ENCODE measurements at places on chromosomes 6 and 20.

- no peak for DNase-seq
Measured at GRCh38 chr20:47675190-47676142, 109.8 kb downstream of the SULF2 start.

DNA sequence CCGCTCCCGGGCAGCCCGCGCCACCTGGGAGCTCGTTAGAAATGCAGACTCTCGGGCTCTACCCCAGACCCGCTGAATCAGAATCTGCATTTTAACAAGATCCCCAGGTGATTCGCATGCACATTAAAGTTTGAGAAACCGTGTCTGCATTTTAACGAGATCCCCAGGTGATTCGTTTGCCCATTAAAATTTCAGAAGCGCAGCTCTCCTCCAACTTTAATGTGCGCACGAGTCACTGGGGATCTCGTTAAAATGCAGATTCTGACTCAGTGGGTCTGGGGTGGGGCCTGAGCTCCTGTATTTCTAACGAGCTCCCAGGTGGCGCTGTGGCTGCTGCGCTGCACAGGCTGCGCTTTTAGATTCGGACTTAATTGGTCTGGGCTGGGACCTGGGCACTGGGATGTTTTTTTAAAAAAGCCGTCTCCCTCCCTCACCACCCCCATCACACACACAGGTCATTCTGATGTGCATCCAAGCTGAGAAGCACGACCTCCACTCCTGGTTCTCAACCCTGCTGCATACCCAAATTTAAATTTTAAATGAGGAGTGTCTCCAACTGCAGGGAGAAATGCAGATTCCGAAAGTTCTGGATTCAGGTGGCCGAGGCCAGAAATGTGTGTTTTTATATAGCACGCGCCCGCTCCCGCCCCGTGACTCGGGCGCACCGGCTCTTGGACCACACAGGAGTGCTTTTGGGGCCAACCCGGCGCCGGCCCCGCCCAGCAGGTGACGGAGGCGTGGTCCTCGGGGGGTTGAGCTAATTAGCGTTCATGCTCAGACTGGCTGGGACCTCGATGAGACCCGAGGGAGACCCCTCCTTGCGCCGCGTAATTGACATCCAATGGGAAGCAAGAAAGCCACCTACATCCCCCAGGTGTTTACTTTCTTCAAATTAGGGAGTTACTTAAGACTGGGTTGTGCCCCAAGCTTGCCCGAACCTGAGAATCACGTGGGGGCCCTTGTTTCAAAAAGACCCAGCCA, 85.8 kb downstream of the ZFP64 start:
- peak; percentile 35 for DNase-seq

GRCh38 chr6:8325743-8326142, 109.6 kb downstream of the SLC35B3 start:
- DNase-seq, result no peak

DNA sequence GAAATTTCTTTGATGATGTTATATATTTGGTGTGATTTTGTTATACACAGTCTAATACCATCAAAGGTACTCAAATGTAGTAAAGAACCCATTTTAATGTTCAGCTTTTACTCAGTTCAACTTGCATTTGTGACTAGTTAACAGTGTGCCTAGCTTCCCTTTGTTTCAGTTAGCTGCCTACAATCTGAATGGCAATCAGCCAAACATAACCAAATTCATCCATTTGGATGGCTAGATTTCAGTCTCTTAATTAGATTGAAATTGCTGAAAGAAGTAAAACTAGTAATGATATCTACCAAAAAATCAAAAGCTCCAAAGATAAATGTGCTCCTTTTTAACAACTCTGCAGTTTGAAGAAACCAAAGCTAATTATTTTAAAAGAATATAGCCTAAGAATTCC, 6.9 kb downstream of the EPHA7 start:
- DNase-seq, result no peak

- DNase-seq, result no peak
Measured at GRCh38 chr6:34806738-34807453, 15.0 kb downstream of the BLTP3A start.

GRCh38 chr6:131963063-131963462, 11.9 kb upstream of the CCN2 start:
- no peak for DNase-seq

DNA sequence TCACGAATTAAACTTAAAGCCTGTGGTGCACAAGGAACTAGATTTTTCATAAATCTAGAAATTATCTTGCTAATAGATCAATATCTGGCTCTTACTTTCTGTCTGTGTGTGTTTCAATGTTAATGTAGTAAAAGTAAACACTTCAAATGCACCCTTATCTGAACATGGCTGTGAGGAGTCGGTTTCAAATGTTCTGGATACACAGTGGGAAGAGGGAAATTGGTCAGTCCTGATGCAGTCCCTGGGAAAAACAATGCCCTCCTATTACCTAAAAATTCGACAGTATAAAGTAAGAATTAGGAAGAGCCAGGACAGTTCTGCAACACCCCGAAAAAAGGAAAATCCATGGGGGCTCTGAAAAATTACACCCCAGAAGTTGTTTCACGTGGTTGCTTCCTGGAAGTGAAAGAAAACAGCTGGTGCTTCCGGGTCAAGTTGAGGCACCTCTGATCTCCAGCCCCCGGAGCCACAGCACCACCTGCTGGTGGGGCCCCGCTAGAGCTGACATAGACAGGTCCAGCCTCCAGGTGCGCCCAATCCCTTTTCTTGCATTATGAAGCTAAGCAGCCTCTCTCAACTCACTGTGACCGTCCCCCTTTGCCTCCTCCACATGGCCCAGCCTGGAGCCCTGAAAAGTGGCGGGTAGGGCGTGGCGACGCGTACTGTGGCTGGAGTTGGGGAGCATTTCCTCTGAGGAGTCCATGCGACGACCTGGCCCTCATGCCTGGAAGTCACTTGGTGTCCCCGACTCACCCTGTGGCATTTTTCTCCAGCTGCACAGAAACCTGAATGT, 8.3 kb downstream of the SEMG2 start:
- peak; percentile 76 for DNase-seq

DNA sequence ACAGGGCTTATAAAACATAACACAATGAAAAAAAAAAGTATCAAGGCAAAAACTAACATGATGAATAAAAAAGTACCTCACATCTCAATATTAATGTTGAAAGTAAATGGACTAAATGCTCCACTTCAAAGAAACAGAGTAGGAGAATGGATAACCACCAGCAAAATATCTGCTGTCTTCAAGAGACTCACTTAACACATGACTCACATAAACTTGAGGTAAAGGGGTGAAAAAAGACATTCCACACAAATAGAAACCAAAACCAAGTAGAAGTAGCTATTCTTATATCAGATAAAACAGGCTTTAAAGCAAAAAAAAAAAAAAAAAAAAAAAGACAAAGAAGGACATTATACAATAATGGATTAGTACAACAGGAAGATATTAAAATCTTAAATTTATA, 86.9 kb downstream of the TBC1D32 start:
- DNase-seq, result no peak

DNA sequence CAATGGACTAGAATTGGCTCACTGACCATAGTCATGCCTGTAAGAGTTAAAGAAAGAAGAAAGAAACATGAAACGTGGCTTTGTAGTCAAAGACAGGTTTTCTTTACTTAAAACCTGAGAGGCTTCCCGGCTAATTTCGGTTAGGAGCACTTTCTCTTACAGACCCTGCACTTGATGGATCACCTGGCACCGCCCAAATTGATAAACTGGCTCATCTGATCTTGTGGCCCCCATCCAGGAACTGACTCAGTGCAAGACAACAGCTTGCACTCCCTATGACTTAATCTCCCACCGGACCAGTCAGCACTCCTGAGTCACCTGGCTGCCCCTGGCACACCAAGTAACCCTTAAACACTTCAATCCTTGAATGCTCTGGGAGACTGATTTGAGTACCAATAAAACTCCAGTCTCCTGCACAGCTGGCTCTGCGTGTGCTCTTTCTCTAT, 12.3 kb downstream of the TMEM14B start:
- DNase-seq, result no peak

GRCh38 chr6:29872791-29873190, 45.2 kb downstream of the HLA-G start:
- no peak for DNase-seq

DNA sequence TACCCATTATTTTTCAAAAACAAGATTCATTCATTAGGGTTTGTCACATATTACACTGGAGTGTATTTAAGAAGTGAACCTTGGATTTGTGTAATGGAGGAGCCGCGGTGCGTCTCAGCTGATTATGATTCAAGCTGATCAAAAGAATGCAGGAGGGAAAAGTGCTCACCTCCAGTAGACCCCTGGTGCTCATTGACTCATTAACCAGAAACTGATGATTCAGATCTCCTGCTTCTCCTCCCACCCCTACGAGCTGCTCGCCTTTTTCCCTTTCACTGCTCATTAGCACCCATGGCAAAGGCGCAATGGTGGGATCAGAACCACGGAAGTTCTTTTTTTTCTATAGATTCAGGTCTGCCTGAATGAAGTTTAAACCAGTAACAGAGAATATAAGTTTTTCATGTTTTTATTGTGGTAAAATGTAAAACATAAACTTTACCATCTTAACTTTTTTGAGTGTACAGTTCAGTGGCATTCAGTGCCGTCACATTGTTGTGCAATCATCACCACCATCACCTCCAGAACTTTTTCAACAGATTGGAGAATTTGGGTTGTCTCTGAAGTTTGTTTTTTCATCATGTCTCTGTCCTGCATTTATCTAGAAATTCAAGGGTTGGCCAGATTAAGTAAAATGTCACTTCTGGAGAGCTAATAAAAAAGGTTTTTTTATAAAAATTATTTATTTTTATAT, 101.6 kb downstream of the LINC00237 start:
- DNase-seq, result no peak

- no peak for DNase-seq
Measured at GRCh38 chr6:84193114-84193708, 34.2 kb downstream of the CEP162 start.

DNA sequence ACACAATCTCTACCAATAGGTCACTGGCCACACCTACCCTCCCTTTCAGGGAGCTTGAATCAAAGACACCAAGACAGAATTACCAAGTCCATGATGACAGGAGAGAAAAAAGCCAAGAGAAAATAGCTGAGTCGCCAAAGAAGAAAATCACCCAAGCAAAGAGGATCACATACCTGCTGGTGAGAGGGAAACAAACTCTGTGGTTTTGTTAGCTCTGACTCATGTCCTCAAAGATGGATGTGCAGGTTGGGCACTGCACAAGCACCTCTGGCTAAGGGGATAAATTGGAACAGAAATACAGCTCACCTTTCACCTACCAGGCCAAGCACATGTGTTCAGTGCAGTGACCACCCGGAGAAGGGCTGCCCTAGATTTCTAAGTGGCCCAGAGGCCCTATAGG, 114.8 kb downstream of the TFAP2A start:
- no peak for DNase-seq

- DNase-seq, result no peak
Measured at GRCh38 chr6:165684333-165684732, 21.3 kb upstream of the PDE10A start.

GRCh38 chr6:150366118-150366778, 2.6 kb upstream of the IYD start:
- DNase-seq, result no peak

- peak; percentile 52 for DNase-seq
Measured at GRCh38 chr6:100228834-100229441, 234.9 kb upstream of the MCHR2 start.

DNA sequence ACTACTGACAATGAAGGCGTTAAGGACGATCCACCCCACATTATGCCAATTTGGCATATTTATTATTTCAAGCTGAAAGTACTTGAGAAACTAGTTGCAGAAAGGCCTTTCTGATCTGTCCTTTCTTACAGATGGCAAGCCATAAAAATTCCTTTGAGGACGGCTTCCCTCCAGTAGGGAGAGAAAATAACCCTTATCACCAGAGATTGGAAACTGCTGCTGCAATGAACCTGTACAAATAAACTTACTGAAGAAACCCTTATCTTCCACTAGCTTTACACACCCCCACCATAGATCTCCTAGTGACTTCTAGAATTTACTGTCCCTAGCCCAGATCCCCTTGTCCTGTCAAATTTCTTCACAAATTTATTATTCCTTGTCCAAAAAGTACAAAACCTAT, 105.2 kb downstream of the MAP7 start:
- DNase-seq, result no peak

- no peak for DNase-seq
Measured at GRCh38 chr6:14546036-14546435, 428.5 kb downstream of the CD83 start.

DNA sequence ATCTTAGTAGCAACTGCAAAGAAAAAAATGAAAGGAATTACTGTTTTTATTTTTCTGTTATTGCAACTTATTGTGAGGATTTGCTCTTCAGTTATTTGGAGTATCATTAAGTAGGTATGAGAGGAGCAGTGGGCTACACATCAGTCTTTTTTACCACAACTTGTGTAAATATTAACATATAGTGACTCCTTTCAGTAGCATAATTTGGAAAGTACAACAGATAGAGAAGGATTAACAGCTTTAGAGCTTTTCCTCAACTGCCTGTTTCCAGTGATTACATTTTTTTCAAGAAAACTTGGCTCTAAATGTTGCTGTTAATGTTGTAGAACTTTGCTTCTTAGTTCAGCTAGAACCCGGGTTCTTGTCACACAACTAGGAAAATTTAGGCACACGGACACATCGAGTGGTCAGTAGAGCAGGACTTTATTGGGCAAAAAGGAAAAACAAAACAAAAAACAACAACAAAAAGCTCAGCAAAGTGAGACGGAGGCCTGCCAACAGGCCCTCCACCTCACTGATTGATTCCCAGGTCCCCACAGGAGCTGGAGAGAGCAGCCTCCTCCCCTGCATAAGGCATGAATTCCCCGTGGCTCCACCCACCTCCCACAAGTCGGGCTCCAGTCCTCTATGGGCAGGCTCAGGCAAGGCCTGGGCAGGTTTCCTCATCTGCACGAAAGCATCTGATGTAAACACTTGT, 75.1 kb downstream of the ADGRG6 start:
- DNase-seq, result no peak

Measured in activated naive CD4-positive, alpha-beta T cell treated with anti-CD3 and anti-CD28 coated beads, Interleukin-2, amount 50 U/mL, for 72 hours (primary cell).